ENCODE measurements at places on chromosomes 16 and 17.

DNA sequence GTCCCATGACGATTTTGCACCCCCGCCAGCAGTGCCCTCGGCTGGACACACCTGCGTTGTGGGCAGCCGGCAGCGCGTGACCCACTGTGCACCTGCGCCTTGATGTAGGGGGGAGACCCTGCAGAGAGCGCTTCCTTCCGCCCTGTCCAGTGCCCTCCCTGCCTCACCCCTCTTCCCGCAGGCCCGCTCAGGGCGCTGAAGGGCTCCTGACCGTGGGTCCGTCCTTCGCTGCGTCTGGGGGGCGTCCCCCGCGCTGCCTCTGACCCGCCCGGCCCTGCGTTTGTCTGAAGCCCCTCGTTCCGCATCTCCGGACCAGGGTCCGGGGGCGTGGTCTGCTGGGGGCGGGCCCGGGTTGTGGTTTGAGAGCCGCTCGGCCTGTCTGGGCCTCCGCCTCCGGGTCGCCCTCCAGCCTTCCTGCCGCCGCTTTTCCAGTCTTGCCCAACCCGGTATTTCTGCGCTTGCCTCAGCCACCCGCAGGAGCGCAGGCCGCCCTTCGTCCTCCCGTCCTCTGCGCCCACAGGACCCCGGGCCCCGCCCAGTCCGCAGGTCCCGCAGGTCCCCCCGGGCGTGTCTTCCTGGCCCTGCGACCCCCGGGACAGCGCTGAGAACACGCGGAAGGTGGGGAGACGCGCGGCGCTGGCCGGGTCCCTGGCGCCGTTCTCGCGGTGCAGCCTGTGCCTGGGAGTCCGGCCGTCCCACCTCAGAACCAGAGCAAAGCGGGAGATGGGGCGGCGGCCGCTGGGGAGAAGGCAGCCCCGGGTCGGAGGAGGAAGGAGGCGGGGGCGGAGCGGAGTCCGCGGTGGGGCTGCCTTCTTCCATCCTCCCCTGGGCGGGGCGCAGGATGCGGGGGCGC, 4.0 kb upstream of the IL17C start:
- peak; percentile 41 for DNase-seq

DNA sequence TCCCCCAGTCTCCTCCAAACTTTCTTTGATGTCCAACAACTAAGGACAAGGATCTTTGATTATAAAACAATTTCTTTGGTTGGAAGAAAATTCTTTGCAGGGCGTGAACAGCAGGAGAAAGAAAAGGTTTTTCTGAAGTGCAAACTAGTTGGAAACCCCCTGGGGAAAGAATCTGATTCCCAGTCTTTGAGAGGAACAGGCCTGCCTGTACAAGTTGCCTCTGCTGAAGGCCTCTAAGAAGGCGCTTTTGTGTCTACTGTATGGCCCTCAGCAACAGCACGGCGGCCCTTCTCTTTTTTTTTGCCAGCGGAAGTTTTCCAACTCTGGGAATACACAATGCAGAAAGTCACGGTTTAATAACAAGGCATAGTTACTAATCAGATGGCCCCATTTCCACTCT, 14.0 kb downstream of the RNF43 start:
- no peak for DNase-seq

DNA sequence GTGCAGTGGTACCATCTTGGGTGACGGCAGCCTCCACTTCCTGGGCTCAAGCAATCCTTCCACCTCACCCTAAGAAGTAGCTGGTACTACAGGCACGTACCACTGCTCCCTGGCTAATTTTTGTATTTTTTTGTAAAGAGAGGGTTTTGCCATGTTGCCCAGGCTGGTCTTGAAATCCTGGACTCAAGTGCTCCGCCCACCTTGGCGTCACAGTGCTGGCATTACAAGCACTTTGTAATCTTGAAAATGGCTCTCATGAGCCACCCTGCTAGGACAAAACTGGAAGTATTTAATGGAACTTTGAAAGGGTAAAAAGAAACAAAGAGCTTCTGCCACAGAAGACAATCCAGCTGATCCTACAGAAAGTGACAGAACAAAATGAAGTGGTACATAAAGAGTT, 9.2 kb downstream of the SUMO2 start:
- no peak for DNase-seq

- DNase-seq = no peak
Observed at GRCh38 chr17:1746975-1747543, 4.4 kb downstream of the SERPINF2 start.

DNA sequence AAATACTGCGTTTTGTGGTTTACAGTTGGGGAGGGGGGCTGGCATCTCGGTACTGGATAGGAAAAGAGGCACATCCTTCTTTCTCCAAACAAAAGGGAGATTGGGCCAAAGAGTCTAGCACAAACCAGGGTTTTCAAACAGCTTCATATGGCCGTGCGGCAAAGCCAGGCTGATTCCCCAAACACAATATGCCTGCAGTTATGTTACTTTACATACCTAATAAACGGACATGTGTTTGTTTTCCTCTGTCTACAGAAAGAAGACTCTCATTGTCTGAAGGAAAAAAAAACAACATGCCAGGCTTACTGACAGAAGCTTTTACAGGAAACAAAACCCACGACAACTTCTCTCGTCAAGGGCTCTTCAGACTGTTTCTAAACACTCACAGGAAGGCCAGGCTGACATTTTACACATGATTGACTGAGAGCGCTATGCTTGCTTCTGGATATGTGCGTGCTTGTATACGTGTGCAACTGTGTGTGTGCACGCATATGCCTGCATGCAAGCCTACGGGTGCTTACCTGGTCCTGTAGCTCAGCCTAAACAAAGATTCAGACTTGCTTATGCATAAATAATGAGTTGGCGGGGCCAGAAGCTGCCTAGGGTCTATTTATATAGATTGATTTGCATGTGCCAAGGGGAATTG, 461.0 kb upstream of the C16orf82 start:
- DNase-seq = no peak

GRCh38 chr17:10234033-10234432, 35.6 kb upstream of the GAS7 start:
- DNase-seq = no peak

- DNase-seq = no peak
Observed at GRCh38 chr16:47320546-47321310, 140.1 kb downstream of the ITFG1 start.

- no peak for DNase-seq
Observed at GRCh38 chr17:73292031-73292531, 19.7 kb downstream of the CDC42EP4 start.

GRCh38 chr17:75542229-75542628, 16.7 kb downstream of the LLGL2 start:
- no peak for DNase-seq

- DNase-seq = no peak
Observed at GRCh38 chr16:86521236-86522197, 11.2 kb downstream of the FOXF1 start.
